ENCODE measurements at places on chromosomes 6 and 20.

- no peak for DNase-seq
Measured at GRCh38 chr20:3635346-3635745, 27.9 kb downstream of the GFRA4 start.

DNA sequence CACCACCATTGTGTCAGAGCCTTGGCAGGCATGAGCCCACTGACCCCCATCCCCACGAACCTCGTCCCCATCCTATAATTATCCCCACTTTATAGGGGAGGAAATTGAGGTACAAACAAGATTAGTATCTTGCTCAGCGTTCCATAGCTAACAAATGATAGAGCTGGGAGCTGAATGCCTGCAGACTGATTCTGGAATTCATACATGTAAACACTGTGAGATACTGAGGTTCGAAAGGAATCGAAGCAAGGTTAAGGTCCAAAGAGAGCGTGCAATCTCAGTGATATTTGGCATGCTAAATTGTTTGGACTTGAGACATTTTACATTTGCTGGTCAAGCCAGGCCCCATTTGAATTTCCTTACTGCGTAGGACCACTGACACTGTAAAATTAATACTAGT is 746.6 kb downstream of the COL12A1 start:
- DNase-seq: peak; percentile 42

- DNase-seq: peak; percentile 12
Measured at GRCh38 chr6:40807484-40807883, 220.3 kb upstream of the LRFN2 start.

- DNase-seq: no peak
Measured at GRCh38 chr20:939606-940005, 23.5 kb upstream of the ANGPT4 start.

DNA sequence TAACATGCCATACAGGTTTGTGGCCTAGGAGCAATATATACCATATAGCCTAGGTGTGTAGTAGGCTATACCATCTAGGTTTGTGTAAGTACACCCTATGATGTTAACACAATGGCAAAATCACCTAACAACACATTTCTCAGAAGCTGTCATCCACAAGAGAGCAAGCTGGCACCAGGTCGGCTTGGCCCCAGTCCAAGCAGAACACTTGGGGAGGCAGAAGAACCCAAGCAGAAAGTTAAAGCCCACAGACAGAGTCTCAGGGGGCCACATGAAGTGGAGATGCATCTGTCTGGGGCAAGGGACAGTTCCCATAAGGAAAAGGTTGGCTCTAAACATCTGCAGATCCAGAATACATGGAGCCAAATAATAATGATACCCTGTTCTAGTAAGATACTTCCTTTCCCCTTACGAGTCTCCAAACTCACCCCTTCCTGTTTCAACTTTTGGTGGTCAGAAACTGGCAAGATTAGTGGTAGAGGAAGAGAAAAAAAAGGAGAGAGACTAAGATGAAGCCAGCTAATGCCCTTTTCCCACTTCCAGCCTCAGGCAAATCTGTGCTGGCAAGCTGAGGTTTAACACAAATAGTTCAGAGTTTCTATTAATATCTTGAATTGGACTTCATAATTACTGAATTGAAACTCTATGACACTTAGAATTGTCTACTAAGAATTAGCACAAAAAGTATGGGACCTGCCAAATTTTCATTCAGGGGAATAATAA is 29.5 kb downstream of the TCF21 start:
- no peak for DNase-seq

DNA sequence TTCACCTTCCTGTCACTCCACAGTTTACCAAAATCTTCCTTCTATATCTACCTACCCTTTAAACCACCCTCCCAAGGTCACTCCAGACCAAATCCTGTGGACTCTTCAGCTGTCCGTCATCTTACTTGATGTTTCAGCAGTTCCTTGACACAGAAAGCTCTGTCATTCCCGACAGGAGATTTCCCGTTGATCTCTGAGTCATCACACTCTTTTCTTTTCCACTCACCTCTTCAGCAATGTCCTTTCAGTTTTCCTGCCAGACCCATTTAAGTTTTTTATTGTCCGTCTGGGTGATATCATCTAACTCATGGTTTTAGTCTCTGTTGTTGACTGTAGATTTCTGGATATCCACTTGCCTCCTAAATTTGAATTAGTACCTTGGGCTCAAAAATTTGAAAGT is 69.9 kb upstream of the SCGN start:
- no peak for DNase-seq

GRCh38 chr6:105793130-105793529 is 293.0 kb upstream of the PRDM1 start:
- DNase-seq: no peak

GRCh38 chr6:83812595-83812994 is 40.6 kb upstream of the RIPPLY2 start:
- DNase-seq: no peak

GRCh38 chr6:148438632-148439031 is 96.0 kb downstream of the SASH1 start:
- peak; percentile 58 for DNase-seq

DNA sequence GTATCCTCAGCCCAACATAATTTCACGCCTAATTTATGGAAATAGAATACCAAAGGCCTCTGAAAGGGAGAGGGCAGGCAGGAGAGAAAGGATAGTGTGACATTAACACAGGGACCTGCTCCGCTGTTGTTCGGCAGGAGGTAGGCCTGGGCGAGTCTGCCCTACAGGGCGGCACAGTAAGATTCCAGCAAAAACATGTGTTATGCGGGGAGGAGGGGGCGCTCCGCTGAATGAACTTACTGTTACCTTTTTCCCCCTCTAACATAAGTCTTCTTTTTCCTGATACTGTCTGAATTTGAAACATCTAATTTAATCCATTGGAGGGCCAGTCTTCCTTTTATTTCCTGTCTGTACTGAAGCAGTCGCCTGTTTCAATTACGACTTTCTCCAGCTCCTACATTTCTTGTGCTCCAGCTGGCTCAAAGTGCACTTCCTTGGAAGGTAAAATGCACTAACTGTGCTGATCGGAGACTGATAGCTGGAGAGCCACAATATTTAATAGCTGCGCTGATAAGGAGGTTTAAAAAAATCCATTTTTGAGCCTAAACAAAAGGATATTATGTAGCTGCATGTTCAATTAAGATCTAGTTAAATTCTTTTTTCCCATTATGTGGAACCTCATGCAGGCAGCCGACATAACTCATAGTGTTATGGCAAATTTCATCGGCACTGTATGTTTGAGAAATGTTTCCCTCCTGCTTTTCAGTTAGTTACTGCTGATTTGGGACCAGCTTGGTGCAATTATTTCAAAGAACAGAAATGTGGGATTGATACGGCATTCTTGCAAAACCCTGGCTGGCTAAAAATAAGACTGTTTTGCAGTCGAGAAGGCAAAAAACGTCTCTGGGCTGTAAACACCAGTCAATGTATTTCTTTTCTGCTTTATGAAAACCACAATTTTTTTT is 193.0 kb downstream of the FOXC1 start:
- no peak for DNase-seq
